ENCODE measurements at places on chromosomes 1 and 21. TPM values are rescaled to one million over a fixed set of nuclear protein-coding genes. Genes with fewer than 3 reads are reported as not detected.

- DNase-seq, result no peak
These were observed 5.7 kb downstream of the BCL2L15 start for GRCh38 chr1:113881661-113882060.

GRCh38 chr1:17599291-17599953 is 59.9 kb downstream of the ARHGEF10L start:
- no peak for DNase-seq

- no peak for DNase-seq
These were observed 90.6 kb upstream of the NGF start for GRCh38 chr1:115428676-115429075.

GRCh38 chr21:31115249-31115648 is 77.0 kb upstream of the KRTAP19-8 start:
- DNase-seq, result no peak

- DNase-seq, result no peak
These were observed 162.1 kb downstream of the HHAT start for GRCh38 chr1:210490781-210491180.

DNA sequence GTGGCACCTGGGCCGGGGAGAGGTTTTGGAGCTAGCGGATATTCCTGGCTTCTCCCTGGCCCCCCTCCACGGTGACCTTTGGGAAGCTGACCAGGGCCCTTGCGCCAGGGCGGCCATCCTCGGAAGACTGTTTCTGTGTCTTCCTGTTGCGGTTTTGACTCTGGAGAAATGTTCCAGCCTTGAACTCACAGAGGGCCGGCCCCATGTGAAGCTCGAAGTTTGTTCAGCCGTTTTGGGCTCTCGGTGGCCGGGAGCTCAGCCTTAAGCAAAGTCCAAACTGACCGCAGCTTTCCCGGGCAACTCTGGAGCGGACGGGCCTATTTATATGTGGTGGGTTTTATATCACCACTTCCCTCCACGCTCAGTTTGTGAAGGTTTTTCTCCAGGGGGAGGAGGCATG is 17.0 kb upstream of the WNT4 start:
- no peak for DNase-seq

C1orf226 gene
- total RNA-seq, result 8.7 TPM

- no peak for DNase-seq
These were observed 196.7 kb upstream of the GALNT2 start for GRCh38 chr1:229870381-229870780.

DNA sequence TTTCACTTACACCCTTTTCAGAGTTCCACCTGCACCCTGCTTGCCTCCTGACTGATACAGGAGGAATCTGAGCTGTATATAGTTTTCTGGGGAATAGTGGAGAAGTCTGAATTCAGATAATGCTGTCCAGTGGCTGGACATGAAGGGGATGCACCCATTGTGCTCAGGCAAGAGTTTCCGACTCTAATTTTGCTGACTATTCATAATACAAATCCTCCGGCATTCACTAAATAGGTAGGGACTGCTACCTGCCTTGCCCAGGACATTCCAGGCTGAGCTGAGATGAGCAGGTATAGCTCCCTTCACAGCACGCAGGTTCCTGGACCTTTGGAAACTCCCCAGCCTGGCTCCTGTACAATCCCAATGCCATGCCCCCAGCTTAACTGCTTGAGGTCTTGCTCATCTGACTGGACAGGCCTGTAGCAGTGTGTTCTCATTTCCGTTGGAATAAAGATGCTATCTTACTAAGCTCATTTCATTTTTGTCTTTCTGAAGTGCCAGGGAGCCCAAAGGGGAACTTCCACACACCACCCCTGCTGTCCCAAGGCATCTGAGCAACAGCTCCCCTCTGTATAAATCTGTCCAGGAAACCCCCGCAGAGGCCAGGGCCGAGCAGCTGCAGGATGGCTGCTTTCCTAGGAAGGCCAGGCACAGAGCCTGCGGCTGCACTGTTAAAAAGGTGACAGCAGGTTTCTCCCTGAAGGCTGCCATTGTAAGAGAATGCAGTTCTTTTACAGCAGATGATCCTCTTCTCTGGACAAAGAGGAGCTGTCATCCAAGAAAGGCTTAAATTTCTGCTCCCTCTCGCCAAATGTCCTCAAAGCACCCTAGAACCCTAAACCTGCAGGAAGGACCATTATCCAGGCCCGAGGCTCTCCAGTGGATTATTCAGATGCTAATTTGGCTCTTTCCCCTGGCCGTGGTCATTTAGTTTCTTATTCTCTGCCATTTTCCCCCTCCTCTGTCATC is 21.7 kb upstream of the VASH2 start:
- no peak for DNase-seq

DNA sequence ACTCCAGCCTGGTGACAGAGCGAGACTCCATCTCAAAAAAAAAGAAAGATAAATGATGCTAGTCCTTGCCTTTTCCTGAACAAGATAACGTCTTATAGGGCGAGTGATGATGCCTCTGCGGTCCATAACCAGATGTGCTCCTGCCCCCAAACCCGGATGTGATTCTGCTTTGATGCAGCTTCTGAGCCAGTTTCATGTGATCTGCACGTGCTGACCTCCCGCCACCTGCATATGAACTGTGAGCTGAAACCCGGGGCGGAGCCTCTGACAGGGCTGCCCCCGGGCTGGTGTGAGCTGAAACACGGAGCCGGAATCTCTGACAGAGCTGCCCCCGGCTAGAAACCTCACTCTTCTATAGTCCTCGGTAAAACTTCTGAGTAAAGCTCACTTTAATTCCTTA is 1.3 kb downstream of the KRTAP12-4 start:
- no peak for DNase-seq

CD1B gene
- not detected for total RNA-seq

DNA sequence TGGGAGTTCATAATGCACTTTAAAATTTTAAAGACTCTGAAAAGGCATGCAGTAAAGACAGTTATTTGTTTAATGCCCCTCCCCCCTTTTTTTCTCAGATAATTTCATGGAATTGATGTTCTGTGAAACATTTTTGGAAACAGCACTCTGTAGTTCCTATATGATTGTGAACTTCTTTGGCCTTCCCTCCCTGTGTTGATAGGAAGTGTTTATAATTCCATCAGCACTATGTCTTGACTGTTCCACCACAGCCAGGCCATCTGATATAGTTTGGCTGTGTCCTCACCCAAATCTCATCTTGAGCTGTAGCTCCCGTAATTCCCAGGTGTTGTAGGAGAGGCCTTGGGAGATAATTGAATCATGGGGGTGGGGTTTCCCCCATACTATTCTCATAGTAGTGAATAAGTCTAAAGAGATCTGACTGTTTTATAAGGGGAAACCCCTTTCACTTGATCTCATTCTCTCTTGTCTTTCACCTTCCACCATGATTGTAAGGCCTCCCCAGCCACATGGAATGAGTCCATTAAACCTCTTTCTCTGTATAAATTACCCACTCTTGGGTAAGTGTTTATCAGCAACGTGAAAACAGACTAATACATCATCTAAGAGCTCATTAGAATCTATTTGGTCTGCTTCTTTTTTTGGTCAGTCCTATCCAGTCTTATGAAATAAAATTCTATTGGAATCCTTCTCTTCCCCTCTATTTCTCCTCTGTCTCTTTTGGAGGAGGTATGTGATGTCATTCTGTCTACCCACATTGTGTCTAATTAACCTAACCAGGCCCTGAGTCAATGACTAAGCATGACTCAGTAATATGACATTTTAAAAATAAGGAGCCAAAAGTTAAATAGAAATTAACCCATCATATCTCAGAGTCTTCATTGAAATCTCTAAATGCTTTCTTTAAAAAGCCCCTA is 8.9 kb downstream of the CCDC185 start:
- DNase-seq, result no peak

GRCh38 chr1:111219557-111220286 is 7.8 kb upstream of the CHI3L2 start:
- DNase-seq, result no peak

SLAMF8 gene
- 1.7 TPM for total RNA-seq

All from left ventricle myocardium inferior (tissue), 1 donor.